Motor neuron (in vitro differentiated cells): ENCODE measurements at places on chromosomes 6 and 20. TPM values are rescaled to one million over a fixed set of nuclear protein-coding genes. Genes with fewer than 3 reads are reported as not detected.

Gene BTN2A1
- 15.5 and 18.5 TPM in 2 replicates for total RNA-seq

- no peak for ATAC-seq
These were observed 144.2 kb downstream of the TTLL2 start for GRCh38 chr6:167469101-167469500.

- no peak for ATAC-seq
These were observed 53.2 kb upstream of the PLEKHG1 start for GRCh38 chr6:150546457-150546856.

GRCh38 chr20:48186915-48187314, 401.6 kb upstream of the SULF2 start:
- ATAC-seq = no peak

DNA sequence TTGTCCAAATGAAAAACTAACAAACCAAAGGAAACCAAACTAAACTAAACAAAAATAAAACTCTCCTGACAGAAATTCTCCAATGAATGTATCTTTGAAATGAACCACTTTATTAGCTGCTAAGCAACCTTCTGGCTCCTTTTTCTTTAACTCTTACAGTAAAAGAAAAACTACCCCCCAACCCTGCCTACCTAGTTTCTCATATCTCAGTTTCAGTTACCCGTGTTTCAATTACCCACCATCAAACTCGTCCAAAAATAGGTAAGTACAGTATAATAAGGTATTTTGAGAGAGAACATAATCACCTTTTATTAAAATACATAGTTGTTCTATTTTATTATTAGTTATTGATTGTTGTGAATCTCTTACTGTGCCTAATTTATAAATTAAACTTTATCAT, 177.4 kb upstream of the THEMIS start:
- no peak for ATAC-seq

Gene SOD2
- total RNA-seq = 60.7 and 66.1 TPM in 2 replicates

DNA sequence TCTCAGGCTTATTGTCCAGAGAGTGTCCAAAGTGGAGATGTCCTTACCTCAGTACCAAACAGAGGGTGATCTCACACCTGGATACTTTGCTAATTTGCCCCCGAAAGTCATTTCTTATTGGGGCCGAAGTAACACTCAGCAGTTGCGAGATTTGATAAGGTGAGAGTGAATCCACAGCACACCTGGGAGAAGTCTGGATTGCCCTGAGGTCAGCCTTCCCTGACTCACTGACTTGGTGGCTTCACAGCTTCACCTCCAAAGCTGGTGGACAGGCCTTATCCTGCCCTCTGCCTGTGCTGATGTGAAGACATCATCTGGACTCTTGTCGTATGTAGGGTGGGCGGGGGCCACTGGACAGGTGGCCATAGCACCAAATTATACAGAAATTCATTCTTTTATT, 101.9 kb upstream of the ARMC2 start:
- no peak for ATAC-seq

DNA sequence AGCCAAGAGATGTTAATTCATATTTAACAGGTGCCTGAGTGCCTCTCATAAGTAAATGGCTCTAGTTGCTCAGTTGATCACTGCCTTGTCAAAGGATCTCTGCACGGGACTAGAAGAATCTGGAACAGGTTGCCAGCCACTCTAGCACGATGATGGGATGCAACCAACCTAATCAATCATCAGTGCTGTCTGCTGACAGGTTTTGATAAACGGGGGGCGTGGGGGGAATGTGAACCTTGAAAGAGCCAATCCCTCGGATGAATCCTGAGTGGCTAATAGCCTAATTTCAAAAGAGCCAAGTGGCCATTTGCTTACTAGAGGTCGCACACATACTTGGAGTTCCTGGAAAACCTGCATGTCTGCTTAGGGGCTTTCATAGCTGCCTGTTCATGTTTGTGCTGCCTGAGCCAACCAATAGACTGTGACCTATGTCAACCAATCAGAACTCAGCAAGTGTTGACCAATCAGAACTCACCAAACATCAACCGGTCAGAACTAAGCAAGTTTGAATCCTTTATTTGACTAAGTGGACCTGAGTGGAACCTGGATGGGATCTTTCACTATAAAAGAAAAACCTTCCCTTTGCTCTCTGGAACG, 43.5 kb upstream of the ECI2 start:
- ATAC-seq = no peak

- ATAC-seq = peak; percentile 54
These were observed 67.5 kb upstream of the TFB1M start for GRCh38 chr6:155381673-155382337.

Gene PLAGL2
- 7.6 and 9.6 TPM in 2 replicates for total RNA-seq

GRCh38 chr20:51930775-51931174, 128.5 kb upstream of the SALL4 start:
- ATAC-seq = peak; percentile 62

- ATAC-seq = no peak
These were observed 22.2 kb upstream of the GABRR1 start for GRCh38 chr6:89239338-89239737.

- no peak for ATAC-seq
These were observed 61.7 kb upstream of the XRN2 start for GRCh38 chr20:21241406-21241805.

Gene DYNLT2
- 3.5 and 5.1 TPM in 2 replicates for total RNA-seq

GRCh38 chr6:65908065-65908464, 201.0 kb upstream of the EYS start:
- ATAC-seq = no peak

GRCh38 chr6:55898342-55898741, 23.0 kb upstream of the BMP5 start:
- no peak for ATAC-seq
